ENCODE measurements at places on chromosomes 2 and 18.
A peak's percentile ranks its signal among the peaks of the same experiment; 100 is the strongest.

DNA sequence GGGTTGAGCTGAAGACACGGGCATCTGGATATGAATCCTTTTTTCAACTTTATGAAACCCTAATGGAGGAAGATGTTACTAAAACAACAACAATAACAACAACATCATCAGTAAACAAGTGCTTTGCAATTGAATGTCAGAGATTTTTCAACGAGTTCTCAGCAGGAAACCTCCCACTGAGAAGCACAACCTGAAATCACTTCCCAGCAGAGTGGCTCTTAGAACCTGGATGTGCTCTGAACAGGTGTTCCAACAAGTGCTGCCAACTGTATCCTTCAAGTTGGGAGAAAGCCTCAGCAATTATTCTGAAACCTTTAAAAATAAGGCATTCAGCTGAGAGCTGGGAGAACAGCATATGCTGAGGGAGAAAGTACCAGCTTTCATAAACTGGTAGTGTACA lies 1622.7 kb upstream of the CELF4 start:
- no peak for DNase-seq

DNA sequence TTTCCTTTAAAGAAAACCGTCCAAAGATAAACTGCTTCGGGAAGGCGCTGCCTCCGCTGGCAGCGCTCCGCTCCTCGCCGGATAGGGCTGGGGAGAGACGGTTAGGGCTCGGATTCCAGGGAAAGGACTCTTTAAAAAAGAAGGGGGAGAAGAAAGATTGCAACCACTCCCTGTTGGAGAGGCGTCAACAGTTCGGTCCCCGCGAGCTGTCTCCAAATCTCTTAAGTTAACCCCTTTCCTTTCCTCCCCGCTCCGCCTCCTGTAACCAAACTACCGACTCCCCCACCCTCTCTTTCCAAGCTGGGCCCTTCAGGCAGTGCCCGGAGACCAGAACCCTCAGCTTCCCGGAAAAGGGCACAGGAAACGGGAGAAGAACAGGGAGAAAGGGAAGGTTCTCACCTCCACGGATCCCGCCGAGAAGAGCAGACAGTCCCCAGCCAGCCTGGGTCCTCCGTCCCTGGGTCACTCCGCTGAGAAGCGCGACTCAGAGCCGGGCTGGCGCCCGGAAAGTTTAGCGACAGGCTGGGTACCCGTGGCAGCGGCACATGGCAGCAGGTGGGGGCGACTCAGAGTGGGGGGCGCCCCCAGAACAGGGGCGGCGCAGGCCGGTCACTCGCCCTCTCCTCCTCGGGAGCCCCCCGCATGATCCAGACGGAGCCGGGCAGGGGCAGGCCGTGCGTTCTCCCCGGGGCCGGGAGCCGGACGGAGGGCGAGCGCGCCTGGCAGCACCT lies 675 bp downstream of the FZD5 start:
- DNase-seq = peak; percentile 36

DNA sequence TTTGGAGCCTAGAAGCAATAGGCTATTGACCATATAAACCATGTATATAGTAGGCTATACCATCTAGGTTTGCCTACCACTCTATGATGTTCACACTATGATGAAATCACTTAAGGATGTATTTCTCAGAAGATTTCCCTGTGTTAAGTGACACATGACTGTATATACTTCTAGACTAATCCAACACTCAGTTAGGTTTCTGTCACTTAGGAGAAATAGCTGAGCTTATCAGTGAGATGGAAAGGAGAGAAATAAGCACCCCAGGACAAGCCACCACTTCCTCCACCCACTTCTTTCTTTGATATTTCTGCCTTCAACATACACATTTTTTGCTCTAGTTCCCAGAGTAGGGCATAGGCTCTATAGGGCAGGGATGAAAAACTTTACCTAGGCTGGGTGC lies 7.8 kb downstream of the PECR start:
- no peak for DNase-seq

DNA sequence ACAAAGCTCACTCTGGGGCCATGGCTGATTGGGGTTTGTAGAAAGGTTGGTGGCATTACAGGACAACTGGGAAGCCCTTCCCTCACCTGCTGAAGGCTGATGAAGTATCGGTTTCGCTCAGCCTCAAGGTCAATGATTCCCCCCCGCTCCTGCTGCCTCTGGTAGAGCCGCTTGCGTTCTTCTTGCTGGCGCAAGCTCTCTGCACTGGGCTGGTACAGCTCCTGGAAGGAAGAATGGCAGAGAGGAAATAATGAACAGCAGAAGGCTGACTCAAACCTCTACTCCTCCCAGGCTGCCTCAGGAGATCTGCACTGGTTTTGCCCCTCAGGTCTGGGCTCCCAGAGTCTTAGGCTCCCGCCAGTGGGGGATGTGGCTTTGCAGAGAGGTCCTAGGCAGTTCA lies 5.2 kb downstream of the BCS1L start:
- DNase-seq = no peak

- no peak for DNase-seq
Observed at GRCh38 chr2:176205126-176205525, 16.7 kb downstream of the HOXD1 start.

DNA sequence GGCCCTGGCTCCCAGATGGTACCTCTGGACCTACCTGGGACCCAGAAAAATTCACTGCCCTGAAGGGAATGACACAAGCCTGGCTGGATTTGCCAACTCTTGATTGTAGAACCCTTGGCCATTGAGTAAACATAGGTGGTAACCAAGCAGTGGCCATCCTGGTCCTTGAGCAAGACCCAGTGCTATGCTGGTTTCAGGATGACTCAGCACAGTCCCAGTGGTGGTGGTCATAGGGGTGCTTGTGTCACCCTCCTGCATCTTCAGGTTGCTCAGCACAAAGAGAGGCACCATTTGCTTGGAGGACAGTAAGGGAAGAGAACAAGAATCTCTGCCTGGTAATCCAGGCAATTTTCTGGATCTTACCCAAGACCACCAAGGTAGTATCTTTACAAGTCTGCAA lies 52.9 kb downstream of the UPP2 start:
- no peak for DNase-seq

DNA sequence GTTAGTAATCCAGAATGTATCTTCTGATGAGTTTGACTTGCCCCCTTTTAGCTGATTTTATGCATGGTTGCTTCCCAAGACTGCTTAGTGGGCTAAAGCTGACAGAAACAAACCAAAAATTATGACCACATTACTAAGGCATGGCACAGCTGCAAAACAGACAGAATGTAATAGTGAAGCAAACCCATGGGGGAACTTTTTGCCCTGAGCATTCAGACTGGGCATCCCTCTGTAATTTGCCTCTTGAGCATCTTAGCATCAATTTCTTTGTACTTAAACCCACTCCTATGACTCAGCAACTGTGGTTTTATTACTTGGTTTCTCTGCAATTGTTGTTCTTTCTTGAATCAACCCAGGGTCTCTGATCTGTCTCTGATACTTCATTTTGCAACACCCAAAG lies 487.3 kb upstream of the DCC start:
- DNase-seq = no peak

GRCh38 chr2:97995026-97995733 lies 568 bp downstream of the TMEM131 start:
- peak; percentile 55 for DNase-seq

GRCh38 chr2:66704786-66705185 lies 269.9 kb downstream of the MEIS1 start:
- DNase-seq = peak; percentile 25

- DNase-seq = peak; percentile 66
Observed at GRCh38 chr18:56285387-56286065, 352.9 kb downstream of the TXNL1 start.

DNA sequence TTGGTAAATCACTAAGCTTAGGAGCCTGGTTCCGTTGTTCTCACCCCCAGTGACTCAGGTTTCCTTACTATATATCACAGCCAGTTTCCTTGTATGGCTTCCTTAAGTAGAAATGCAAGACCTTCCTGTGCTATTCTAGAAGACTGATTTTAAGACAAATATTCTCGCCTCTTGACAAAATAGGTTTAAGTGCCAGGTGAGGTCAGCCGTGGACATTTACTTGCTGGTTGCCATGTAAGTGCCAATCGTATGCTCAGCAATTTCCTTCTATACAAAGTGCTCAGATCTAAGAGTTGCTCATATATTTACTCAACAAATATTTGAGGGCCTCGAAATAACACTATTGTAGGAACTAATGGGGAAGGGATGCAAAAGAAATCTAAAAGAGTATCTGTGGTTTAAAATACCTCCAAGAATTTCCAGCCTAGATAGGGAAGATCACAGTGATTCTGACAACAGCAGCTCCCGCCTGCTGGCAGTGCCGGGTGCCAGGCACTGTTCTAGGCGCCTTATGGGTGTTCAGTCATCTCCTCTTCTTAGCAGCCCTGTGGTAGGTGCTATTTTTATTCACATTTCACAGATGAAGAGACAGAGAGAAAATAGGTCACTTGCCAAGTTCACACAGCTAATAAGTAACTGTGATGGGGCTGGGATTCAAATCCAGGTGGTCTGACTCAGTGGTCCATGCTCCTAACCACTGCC lies 95.3 kb upstream of the B3GNT7 start:
- no peak for DNase-seq

DNA sequence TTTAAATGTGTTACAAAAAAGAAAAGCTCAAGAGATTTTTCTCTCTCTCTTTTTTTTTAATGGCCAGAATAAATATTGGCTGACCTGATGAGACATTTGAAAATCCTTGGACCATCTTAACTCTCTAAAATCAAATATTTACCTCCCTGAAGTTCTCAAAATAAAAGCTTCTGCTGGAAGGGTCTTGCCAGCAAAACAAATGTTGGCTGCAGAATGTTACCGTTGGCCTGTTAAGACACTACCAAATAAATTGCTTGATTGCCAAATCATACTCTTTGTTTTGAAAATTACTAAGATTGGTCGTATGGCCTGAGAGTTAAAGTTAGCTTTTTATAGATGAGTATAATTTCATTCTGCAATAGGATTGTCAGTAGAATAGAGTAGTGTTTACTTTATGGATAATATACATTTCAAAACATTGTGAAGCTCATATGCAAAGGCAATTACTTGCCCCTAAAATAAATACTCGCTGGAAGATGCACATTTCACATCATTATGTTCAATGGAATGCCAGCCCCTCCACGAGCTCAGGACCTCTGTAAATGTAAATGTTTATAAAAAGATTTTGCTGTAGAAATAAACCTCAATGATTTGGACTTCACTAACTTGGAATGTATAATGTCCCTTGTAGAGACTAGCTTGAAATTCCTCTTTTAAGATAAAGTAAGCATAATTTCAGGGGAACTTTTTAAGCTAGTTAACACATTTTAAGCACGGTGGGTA lies 193.4 kb downstream of the SOX11 start:
- DNase-seq = no peak

GRCh38 chr2:224263571-224264043 lies 138.3 kb downstream of the FAM124B start:
- peak; percentile 83 for DNase-seq

- peak; percentile 89 for DNase-seq
Observed at GRCh38 chr2:237858294-237859081, 935 bp upstream of the RAMP1 start.

- DNase-seq = peak; percentile 52
Observed at GRCh38 chr2:50143822-50144575, 887.9 kb downstream of the NRXN1 start.

GRCh38 chr2:218392891-218393462 lies 6.7 kb upstream of the CTDSP1 start:
- no peak for DNase-seq

DNA sequence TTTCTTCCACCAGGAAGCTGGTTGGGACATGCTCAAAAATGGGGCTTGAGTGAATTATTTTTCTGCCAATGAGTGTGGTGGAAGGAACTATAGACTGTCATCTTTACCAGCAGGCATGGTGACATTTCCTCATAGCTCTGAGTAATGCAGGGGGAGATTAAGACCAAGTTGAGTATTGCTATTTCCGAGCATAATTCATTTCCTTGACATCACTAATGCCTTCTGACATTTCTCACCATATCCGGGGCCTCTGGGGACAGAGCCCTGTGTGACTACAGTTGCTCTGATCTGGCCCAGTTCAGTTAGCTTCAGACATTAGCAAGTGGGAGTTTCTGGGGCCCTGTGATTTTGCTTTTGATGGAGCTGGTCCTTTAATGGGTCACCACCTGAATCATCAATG lies 410.4 kb downstream of the MEIS1 start:
- peak; percentile 77 for DNase-seq

DNA sequence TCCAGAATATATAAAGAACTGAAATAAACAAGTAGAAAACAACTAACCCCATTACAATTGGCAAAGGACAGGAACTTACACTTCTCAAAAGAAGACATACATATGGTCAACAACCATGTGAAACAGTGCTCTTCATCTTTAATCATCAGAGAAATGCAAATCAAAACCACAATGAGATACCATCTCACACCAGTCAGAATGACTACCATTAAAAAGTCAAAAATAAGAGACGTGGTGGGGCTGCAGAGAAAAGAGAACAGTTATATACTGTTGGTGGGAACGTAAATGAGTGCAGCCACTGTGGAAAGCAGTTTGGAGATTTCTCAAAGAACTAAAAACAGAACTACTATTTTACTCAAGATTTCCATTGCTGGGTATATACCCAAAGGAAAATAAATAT lies 1696.3 kb upstream of the TMEFF2 start:
- DNase-seq = no peak

DNA sequence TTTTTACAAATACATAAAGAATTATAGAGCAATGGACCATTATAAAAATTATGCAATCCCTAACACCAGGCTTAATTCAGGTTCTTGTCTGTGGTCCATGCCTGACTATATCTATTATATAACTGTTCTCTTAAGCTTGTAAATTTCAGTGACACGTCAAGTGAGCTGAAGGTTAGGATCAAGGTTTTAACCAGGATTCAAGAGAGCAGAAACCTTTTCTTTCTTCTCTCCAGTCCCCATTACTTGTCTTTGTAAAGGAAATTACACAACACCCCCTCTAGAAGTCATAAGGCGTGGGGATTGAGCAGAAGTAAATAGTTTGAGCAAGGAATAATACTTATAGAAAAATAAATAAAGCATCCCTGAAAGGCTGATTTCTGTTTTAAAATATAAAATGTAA lies 122.0 kb downstream of the ZNF521 start:
- no peak for DNase-seq

GRCh38 chr18:26487437-26487836 lies 60.9 kb downstream of the KCTD1 start:
- no peak for DNase-seq

DNA sequence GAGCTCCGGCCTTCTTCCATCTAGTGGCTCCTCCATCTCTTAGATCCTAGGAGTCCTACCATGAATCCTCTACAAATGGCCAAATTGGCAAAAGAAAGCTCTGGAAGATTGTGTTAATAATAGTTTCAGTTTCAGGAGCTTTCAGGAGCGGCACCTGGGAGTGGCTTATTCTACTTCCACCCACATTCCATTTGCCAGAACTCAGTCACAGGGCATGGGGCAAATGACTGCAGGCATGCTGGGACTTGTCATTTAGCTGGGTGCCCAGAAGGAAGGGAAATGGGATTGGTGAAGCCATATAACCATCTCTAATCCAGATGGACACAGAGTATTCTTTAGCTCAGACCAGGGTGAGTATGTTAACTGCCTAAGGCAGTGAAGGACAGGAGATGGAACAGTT lies 3.6 kb upstream of the LRATD1 start:
- DNase-seq = peak; percentile 1

- no peak for DNase-seq
Observed at GRCh38 chr2:48750128-48750739, 5.3 kb downstream of the LHCGR start.

- DNase-seq = peak; percentile 1
Observed at GRCh38 chr2:58702302-58702885, 461.3 kb upstream of the FANCL start.

GRCh38 chr2:70047451-70047850 lies 39.8 kb upstream of the PCBP1 start:
- DNase-seq = no peak

GRCh38 chr2:201919308-201919634 lies 112.9 kb downstream of the CDK15 start:
- no peak for DNase-seq
